ENCODE measurements at places on chromosomes 13 and 19. TPM values are rescaled to one million over a fixed set of nuclear protein-coding genes. Genes with fewer than 3 reads are reported as not detected.

Gene CLC
- total RNA-seq: not detected

Gene CPT1C
- 24.7 TPM for total RNA-seq

DNA sequence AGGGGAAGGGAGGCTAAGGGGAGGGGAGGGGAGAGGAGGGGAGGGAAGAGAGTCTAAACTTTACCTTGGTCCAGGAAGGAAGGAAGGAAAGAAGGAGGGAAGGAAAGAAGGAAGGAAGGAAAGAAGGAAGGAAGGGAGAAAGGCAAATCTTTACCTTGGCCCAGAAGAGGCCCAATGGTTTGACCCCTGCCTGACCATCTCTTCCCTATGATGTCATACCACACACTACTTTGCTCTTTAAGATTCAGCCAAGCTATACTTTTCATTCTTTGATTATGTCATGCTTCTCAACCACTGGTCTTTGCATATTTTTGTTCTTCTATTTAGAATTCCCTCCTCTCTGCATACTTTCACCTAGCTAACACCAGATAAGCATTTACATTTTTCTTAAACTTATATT lies 1077.5 kb downstream of the PCDH9 start:
- no peak for DNase-seq

GRCh38 chr13:41182231-41182630 lies 12.1 kb downstream of the KBTBD7 start:
- no peak for DNase-seq

DNA sequence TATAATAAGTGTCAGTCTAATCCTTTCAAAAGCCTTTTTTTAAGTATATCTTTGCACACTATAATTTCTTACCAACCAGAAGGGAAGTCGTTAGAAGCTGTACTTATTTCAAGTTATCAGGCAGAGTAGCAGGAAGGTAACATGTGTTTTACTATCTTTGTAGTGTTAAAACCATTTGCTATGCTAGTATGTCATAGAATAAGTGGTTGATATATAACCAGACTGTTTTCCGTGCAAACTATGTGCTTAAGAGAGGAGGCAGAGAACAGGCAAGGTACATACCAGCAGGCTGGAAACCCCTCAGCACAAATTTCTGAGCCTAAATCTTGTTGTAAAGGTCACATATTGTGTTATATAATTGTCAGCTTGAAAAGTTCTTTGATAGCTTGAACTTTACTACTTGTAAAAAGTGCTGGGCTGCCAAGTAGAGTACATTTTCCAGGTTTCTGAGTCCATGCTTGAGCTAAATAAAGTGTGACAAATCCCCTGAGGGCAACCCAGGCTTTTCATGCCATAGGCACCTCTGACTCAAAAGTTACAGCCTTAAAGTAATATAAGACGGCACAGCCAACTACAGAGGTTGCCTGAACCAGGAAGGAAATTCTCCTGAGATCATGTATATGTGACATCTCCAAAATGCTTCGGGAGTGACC lies 1297.4 kb downstream of the PCDH9 start:
- DNase-seq: no peak
